Stimulated activated CD4-positive, alpha-beta T cell treated with anti-CD3 and anti-CD28 coated beads, Interleukin-15, amount 100 ng/mL, for 48 hours (primary cell): ENCODE measurements at places on chromosomes 1 and 21.
A peak's percentile ranks its signal among the peaks of the same experiment; 100 is the strongest.

DNA sequence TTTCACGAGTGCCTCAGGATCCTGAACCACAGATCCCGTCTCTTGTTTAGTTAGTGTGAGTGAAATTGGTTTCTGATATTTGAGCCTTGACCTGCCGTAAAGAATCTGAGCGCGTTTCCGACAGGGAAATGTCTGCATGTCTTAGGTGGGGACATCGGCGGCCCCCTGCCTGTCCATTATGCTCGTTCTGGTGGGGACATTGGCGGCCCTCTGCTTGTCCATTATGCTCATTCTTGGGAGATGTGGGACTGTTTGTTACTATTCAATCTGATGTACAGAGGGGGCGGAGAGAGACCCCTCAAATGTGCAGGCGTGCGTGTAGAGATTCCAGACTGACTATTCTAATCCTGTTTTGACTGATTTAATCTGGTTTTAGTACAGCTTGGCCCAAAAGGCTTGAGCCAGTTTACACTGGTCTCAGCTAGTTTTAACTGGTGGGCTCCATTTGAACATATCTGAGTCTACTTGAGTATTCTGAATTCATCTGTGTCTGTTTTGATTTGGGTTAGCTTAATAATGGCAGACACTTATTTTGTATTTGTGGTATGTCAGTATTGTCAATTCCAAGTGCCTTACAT is 6.6 kb upstream of the TINAGL1 start:
- DNase-seq, result no peak

GRCh38 chr1:231705806-231706760 is 79.5 kb downstream of the DISC1 start:
- DNase-seq, result no peak

DNA sequence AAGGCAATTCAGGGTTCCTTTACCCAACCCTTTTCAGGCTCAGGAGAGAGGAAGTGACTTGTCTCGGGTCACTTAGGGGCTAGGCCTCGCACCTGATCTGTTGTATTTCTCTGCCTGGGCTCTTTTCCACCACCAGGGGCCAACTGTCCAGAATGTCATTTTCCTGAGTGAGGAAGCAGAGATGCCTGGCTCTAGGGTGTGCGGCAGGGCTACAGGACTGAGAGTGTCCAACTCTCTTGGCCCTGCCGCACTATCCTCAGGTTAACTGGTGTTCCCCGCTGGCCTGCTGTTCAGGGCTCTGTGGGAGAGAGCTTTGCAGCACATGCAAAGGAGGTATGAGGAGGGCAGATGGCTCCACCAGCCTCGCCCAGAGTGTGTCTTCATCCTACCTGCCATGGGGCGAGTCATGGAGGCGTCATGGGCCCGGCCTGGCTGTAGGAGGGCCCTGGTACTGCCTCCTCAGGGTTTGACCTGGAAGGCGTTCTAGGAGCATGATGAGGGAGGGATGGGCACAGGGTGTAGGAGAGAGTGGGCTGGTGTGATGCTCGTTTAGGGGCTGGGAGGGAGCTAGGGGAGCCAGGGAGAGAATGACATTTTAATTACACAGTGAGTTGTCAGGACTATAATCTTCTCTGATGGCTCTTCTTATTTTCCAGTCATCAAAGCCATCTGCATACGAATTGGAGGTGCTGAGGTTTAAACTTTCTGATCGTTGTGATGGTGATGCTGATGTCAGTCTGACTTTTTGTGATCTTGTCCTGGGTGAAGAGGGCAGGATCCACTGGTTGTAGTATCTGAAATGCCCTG is 128.3 kb downstream of the NOS1AP start:
- no peak for DNase-seq

GRCh38 chr1:11281518-11282331 is 8.7 kb downstream of the UBIAD1 start:
- no peak for DNase-seq

DNA sequence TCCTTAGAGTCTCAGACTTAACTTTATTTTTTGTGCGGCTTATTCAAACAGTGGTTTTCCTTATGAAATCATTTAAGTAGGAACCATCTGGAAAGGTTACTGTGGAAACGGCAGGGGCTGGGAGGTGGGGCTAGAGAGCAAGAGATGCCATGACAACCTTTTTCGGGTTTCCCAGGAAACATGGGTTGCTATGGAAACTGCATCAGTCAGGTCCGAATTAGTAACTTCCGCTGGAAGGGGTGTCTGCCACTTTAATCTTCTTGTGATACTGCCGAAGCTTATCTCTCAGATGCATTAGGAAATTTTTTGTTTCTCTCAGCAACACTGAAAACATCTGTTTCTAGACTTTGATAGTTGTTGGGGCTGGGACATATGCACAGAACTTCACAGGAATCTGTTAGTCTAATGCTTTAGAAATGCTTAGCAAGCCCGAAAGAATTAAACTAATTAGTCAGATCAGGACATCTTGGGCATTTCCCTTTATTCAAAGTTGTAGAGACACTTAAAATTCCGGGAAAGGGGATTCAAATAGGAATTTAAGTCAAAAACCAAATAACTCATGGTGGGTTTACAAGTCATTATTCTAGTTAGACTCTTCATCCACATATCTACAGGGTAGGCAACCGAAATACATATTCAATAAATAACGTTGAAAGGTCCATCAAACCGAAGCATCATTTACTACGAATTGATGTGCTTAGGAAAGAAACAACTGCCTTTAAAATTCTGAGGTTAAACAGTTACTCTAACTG is 2.6 kb downstream of the KCNA3 start:
- DNase-seq, result peak; percentile 67

DNA sequence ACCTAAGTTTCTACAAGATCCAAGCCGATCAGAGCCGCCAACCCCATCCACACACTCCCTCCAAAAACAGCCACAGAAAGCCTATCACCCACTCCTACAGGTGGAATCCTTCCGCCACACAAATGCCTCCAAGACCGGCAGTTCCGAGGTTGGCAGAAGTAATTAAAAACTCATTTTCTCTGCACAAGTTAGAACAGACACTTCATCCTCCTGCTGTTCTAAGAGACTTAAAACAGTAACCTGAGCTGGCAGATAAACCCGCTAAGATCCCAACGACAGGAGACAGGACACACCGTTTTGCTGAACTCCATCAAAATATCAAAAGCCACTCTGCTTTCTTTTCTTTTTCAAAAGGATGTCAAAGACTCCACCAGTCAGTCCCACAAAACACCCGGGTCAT is 2.8 kb downstream of the SSBP3 start:
- DNase-seq, result no peak

DNA sequence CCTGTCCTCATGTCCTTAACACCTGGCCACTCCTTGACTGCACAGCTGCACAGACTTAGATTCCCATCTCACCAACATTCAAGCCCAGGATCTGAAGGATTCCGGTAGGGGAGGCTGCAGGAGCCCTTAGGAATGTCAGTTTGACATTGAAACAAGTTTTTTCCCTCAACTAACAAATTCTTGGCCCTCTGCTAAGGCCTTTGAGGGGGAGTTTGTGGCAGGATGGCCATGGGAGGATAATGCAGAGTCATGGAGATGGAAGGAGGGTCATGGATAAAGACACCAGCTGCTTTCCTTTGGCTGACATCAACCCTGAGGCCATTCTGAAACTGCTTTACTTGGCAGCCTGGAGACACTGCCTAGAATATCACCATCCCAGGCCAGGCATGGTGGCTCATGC is 63.4 kb upstream of the PPP2R5A start:
- DNase-seq, result no peak

GRCh38 chr21:27831816-27832569 is 865.1 kb upstream of the ADAMTS5 start:
- no peak for DNase-seq

- no peak for DNase-seq
These were observed 60.9 kb upstream of the IFNAR2 start for GRCh38 chr21:33168886-33169285.

DNA sequence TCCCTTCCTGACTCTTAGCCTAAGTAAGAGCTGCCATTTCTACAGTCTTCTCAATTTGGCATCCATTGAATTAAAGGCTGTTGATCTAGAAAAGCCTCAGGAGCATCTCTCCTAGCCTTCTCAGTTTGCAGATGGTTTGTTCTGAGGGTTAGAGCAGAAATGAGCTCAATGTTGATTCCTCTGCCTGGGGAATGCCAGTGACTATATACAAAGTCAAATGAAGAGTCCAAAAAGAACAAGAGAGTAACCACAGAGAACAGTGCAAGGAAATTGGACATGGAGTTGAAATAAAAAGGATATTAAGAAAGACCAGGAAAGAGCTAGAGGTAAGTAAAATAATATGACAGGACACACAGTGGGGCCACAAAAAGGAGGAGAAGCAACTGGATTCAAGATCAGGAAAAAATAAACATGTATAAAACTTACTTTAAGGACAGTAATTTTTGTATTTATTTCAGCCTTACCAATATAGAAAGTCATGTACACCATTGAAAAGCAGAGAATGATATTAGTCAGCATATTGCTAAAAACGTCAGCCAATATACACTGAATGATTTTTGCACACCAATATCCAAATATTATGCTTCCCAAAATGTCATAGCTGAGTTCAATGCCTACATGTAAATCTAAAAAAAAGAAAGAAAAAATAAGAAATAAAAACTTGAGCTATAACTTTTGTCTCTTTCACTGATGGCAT is 21.3 kb downstream of the SLC9C2 start:
- DNase-seq, result no peak

DNA sequence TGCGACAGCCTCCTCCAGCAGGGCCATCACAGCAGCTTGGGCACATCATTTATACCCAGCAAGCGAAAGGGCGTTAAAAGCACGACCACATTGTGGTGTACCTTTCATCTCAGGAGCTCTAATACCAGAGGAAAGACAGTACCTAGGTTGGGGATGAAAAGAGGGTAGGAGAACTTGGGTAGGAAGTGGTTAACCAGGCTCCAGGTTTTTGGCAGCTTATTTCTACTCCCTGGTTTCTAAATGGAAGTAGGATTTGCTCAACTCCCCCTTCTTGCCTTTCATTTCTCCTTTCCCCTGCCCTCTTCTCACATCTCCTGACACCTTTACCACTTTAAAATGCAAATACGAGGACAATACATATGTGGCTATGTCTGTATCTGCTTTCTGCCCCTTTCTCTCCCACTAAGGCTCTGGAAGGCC is 30.2 kb downstream of the FAM177B start:
- DNase-seq, result no peak

GRCh38 chr1:1988061-1988945 is 15.3 kb downstream of the CFAP74 start:
- DNase-seq, result no peak

GRCh38 chr21:23822760-23823159 is 1784.5 kb downstream of the MRPL39 start:
- DNase-seq, result no peak

- DNase-seq, result no peak
These were observed 16.5 kb downstream of the NADK start for GRCh38 chr1:1761504-1762376.

GRCh38 chr21:31360717-31361116 is 16.7 kb upstream of the TIAM1 start:
- no peak for DNase-seq

DNA sequence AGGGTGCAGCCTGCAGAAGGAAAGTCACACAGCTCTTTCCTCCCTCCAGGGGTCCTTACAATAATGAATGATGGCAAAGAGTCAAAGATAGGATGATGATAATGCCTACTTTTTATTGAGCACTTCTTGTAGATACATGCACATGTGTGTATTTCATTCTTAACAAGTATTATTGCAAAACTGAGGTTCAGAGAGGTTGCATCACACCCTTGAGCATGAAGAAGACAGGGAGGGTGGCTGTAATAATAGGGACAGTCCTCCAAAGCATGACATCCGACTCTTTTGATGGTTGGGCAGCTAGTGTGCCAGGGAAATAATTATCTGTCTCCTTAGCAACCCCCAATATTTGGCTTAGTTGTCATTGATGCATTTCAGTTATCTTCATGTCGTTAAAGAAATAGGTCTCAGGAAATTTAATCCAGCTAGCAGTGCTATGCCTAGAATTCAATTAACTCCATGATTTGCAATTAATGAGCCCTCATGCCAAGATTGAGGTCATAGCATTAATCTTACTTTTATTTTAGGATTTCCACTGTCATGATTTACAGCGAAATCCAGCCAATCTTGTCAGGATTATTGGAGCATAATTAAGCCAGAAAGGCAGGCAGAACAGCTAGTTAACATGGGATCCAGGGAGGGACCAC is 35.0 kb downstream of the DNAJC6 start:
- no peak for DNase-seq

GRCh38 chr21:39051588-39051949 is 131.7 kb downstream of the PSMG1 start:
- no peak for DNase-seq

GRCh38 chr1:225595452-225595851 is 57.5 kb downstream of the ENAH start:
- no peak for DNase-seq

GRCh38 chr1:65398083-65398482 is 22.4 kb upstream of the LEPR start:
- DNase-seq, result no peak

DNA sequence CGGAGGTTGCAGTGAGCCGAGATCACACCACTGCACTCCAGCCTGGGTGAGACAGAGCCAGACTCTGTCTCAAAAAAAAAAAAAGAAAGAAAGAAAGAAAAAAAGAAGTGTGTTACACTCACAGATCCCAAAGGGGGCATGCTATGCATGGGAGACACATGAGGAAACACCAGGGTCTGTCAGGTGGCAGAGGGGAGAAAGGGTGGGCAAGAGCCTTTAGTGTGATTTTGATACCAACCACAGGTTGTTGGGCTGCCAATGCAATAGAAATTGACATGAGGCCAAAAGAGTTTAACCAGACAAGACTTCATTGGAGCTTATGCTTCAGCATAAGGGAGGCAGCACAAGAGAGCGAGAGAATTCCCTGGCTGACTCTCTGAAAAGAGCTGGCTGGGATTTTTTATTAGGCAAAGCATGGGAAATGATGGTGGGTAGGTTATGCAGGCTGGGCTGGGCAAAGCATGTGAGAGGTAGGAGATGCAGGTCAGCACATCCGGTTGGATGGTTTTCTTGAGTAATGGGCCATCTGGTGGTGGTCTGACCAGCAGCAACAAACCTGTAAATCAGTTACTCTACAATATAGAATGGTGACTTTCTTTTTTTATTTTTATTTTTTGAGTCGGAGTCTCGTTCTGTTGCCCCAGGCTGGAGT is 11.7 kb upstream of the EXTL1 start:
- no peak for DNase-seq

DNA sequence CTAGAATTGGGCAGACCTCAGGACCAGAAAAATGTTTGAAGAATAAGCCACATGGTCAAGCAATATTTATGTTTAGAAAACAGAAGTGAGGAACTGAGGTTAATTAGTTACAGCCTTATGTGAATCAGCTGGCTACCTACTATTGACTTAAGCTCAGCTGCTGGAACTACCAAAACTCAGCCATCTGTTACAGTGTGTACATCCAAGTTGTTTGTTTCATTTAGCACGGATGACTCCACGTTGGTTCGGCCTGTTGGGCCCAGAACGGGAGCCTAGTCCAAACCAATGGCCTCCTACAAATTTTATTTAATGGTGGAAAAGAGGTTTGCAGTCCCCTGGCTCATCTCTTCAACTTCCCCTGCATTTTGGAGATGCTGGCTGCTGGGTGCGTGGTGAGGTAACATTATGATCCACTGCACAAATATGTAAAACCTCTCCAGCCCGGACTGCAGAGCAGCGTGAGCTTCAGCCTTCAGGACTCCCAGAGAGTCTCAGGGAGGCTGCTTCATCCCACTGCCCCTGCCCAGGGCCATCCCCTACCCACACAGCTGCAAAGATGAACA is 143.4 kb downstream of the ZZZ3 start:
- no peak for DNase-seq

- DNase-seq, result no peak
These were observed 241.0 kb downstream of the PTPRC start for GRCh38 chr1:198879711-198880306.
